ENCODE measurements at places on chromosomes 3 and 15.

DNA sequence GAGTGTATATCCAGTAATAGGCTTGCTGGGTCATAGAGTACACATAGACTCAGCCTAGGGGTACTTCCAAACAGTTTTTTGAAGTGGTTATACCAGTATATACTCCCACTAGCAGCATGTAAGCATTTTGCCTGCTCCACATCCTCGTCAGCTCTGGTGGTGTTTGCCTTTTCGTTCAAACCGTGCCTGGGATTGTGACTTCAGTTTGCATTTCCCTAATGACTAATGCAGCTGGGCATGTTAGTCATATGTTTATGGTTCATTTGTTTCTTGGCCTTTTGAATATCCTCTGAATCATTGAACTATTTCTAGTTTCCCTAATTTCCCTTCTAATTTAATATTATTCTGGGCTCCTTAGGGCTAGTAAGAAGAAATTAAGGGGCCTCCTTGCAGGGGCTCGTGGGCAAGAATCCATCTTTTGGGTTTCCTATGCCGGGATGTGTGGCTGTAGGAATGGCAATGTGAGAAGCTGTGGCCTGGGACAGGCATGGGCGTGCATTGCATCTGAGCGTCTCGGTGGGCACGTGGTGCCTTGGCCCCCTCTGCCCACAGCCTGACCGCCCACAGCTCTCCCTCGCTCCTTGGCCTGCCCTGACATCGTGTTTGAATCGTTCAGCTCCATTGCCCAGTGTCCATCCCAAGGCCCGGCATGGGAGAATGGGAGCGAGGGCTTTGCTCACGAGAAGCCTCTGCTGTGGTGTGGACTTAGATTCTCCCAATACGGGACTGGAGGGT lies 26.4 kb downstream of the FAH start:
- DNase-seq, result peak; percentile 64

- no peak for DNase-seq
Observed at GRCh38 chr3:168870892-168871291, 775.2 kb upstream of the GOLIM4 start.

- no peak for DNase-seq
Observed at GRCh38 chr3:93910097-93910496, 63.6 kb downstream of the PROS1 start.

DNA sequence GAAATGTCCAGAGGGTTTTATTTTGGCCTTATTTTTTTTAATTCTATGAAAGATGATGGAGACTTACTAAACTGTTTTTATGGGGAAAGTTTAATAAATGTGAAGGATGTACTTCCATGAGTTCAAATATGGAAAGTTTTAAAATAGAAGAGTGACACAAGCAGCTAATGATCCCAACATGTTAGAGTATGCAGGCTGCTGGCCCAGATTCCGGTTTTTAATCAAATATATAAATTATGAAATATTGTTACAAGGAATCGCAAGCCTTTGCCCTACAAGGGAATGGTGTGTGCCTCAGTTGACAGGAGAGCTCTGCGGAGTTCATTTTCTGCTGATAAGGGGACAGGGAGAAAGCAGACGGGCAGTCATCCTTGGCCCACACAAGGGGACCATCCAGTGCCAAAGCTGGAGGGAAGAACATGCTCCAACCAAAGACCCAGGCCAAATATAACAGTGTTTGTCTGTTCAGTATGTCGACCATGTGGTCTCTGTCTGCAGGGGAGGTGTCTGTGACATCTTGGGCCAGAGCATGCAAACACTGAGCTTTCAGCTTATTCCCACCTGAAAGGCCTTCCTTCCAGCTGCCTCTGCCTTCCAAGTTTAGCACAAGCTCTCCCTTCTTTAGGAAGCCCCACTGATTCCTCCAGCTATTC lies 69.8 kb downstream of the SSUH2 start:
- DNase-seq, result no peak

DNA sequence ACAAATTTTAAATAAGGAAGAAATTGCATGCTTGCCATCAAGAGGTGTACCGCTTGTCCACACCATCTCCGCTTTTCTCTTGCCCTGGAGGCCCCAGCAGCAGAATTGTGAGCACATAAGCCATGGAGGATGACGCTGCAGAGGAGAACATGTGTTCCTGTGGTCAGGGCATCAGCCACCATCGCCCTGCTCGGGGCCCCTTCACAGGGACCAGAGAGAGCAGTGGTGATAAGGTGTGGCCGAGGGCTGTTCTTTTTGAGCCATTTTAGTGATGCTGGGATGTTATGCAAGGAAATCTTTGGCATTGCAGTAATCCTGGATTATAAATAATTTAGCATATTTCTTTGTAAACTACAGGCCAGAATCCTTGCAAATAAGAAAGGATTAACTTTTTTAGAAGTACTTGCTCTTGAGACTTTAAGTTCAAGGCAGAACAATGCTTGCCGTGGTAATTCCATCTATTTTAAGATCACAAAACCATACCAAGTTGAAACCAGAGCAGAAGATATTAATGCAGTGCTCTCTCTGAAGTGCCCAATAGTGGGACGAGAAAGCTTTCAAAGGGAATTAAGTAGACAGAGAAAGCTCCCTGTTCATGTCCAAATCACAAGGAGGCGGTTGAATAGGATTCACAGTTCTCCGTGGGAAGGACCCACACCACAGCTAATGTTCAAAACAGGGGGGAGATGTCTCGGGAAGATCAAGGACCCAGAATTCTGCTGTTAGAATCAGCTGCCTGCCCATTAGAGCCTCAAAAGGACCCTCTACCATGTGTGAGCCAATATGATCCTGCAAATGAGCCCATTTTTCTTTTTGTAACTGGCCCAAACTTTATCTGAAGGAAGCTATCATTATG lies 338.5 kb downstream of the RORA start:
- no peak for DNase-seq

DNA sequence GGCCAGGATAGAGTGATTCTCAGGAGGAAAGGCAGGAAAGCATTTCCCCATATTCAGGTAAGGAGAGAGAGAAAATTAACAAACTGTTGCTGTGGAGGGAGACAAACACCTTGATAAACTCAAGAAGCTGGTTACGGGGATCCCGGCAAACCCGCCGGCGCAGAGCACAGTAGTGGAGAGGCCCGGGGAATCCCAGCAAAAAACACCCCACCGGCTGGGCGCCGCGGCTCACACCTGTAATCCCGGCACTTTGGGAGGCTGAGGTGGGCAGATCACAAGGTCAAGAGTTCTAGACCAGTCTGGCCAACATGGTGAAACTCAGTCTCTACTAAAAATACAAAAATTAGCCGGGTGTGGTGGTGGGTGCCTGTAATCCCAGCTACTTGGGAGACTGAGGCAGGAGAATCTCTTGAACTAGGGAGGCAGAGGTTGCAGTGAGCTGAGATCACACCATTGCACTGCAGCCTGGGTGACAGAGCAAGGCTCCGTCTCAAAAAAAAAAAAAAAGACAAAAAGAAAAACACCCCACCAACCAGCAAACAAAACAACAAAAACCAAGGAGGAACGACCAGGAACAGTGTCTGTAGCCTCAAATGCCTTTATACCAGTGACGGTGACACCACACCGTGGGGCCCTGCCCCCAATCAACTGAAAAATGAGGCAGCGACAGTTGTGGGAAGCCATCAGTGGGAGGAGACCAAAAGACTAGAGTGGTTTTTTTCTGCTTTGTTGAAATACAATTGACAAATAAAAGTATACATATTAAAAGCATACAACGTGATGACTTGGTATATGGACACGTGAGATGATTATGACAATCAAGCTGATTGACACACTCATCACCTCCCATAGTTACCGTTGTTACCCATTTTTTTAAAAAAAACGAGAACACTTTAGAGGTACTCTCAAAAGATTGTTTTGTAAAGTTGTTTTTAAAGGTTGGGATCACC lies 40.2 kb upstream of the IDH2 start:
- DNase-seq, result peak; percentile 35

DNA sequence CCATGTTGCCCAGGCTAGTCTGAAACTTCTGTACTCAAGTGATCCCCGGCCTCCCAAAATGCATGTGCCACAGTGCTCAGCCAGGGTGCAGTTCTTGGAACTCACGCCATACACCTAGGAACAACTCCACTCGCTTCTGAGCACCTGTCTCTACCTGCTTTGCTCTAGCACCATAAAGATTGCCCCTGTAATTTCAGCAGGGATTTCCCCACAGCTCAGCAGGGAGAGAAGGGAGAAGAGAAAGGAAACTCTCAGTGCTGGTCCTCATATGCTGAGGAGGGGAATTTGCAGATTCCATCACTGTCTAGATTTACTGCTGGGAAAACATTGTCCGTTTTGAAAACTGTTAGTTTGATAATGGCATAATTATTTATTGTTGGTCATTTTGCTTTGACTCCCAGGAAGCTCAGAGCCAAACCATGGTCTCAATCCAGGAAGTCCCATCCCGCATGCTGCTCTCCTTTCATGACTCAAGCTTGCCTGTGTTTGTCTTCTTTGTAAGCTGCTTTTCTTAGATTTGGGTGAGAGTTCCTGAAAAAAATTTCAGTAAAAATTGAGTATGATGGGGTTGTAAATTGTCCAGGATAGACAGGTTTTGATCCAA lies 24.2 kb downstream of the TRIM71 start:
- no peak for DNase-seq

DNA sequence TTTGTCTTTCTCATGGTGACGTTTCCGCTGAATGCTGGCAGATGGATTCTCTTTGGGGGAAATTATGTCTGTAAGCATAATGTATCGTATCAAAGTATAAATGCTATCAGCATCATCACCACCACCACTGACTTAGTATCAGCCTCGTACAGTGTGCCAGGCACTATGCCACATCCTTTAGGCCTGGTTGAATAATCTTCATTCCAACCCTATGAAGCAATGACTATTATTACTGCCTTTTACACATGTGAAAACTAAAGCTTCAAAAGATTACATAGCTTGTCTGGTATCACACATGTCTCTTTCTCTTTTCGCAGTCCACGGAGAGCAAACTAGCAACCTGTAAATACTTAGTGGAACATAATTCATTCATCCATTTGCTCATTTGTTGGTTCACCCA lies 166.7 kb upstream of the PRICKLE2 start:
- DNase-seq, result no peak

- no peak for DNase-seq
Observed at GRCh38 chr3:196800742-196801434, 61.2 kb downstream of the PAK2 start.

DNA sequence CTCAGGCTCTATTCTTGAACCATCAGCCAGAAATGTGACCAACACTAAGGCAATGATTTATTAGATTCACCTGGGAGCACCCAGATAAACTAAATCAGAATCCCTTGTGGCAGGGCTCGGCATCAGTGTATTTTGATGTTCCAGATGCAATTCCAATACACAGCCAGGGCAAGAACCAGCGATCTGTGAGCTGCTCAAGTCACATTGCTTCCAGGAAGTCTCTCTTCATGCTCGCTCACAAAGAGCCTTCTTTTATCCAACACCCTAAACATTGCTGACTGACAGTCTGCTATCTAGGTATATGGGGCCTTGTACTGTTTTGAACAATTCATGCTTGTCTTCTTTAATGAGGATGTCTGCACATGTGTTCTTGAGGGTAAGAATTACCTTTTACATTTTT lies 40.9 kb upstream of the GOLGA8J start:
- DNase-seq, result no peak

DNA sequence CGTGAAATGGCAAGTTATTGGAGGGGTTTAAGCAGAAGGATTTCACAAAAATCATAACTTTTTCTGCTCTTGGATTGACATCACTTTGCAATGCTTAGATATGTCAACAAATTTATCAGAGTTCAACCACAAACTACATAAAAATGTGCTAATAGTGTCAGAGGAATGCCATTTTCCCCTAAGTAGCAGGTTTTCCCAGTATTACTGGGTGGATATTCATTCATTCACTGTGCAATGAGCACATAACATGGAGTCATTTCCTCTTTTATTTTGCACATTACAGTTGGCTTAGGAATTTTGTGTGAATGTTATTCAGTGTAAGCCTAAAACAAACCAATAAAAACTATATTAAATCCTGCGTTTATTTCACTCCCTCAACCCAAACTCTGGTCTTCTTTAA lies 537.3 kb upstream of the MCTP2 start:
- DNase-seq, result no peak

DNA sequence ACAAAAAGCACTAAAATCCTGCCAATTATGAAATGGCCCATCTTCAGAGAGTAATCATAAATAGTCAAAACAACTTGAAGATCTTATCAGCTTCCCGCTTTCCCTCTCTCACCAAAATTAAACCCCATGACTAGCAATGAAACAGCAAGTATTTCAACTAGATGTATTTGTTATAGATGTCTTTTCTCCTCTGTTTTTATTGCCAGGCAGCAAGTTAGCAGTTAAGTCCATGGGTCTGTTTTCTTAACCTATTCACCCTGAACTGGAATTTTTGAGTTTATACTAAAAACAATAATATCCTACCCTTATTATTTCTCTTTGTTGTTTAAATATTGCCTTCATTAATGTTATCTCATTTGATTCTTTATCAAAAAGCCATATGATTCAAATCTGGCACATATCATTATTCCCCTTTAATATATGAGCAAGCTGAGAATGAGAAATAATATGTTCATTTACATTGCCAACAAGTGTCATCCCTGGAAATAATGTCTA lies 23.3 kb downstream of the AQP9 start:
- no peak for DNase-seq

DNA sequence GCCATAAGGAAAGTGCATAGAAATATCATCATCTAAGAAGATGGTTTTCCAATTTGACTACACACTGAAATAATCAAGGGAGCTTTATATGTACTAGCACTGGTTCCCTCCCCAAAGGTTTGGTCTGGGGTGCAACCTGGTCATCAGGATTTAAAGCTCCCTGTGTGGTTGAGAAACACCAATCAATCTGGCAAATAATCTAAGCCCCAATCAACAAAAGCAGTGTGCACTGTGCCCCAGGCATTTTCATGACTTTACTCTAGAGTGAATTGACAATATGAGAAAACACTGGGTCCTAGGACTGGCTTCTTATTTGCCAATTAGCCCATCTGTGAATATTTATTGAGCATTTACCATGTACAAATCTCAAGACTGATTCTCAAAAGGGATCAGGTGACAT lies 255.1 kb downstream of the MEIS2 start:
- DNase-seq, result no peak
